Neuronal stem cell (in vitro differentiated cells): ENCODE measurements at places on chromosomes 5 and 9.

DNA sequence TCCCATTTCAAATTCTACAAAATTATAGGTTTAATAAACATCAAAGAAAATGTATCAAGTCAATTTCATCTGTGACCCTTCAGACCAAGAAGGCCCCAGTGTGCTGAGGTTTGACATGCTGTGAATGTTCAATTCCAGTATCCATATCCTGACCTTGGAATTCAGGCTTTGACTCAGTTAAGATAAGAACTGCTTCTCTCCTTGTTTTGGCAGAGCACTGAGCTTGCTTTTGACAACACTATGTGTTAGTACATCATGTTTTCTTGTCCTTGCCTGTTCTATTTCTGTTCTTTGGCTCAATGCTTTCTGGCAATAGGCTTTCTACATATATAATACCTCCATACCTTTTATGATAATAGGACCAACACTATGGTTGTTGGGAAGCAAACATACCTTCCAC, 105.6 kb downstream of the PLCXD3 start:
- DNase-seq = no peak
- no peaks in the 10 kb centered on the region for H3K4me1 ChIP-seq
- no peaks in the 10 kb centered on the region for H3K36me3 ChIP-seq
- no peak overlapping the region for H3K27ac ChIP-seq
- H3K27me3 ChIP-seq = no peaks in the 10 kb centered on the region

- peaks cover 8% of the 10 kb centered on the region for H3K4me1 ChIP-seq
- no peaks in the 10 kb centered on the region for H3K36me3 ChIP-seq
- no peak overlapping the region for H3K27ac ChIP-seq
- DNase-seq = peak; percentile 44
- no peaks in the 10 kb centered on the region for H3K27me3 ChIP-seq
Measured at GRCh38 chr5:160747987-160748386, 104.0 kb downstream of the ATP10B start.

- no peak overlapping the region for H3K4me3 ChIP-seq
- peaks cover 97% of the 10 kb centered on the region for H3K36me3 ChIP-seq
- no peak for DNase-seq
- no peak overlapping the region for H3K27ac ChIP-seq
- no peaks in the 10 kb centered on the region for H3K27me3 ChIP-seq
- H3K4me1 ChIP-seq = no peaks in the 10 kb centered on the region
Measured at GRCh38 chr5:14364096-14364495, 217.5 kb upstream of the OTULINL start.

- peaks cover 18% of the 10 kb centered on the region for H3K36me3 ChIP-seq
- DNase-seq = no peak
- H3K4me1 ChIP-seq = peaks cover 18% of the 10 kb centered on the region
Measured at GRCh38 chr5:33848554-33848953, 43.2 kb downstream of the ADAMTS12 start.

DNA sequence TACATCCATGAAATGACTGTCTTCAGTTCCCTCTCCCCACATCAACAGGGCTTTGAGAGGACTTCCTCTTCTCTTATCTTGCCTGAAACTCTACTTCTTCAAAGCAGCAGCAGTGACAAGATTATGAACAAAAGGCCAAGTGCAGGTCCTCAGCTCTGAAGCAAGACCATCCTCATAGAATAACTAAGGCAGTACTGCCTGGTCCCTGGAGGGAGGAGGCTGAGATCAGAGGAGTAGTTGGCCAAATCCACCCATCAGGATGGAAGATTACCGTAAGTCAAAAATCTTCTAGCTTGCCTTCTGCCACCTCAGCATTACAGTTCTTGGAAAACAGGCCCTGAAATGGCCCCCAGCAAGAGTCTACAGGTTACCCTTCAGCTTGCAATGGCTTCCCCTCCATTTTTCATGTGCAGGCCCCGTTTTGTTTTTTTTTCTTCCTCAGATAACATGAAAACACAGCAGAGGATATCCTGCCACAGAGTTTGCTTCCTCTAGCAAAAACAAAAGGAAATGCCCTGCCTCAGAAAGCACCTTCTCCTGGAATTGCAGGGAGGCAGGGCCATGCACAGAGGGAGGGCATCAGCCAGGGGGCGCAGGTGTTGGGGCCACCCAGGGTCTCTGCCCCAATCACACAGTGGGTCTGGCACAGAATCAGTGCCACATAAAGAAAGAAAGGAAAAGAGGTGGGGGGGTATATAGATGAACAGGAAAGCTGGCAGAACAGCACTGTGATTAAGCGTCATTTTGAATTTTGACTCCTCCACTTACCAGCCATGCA, 40.0 kb downstream of the KLHL3 start:
- DNase-seq = no peak
- no peak overlapping the region for H3K4me3 ChIP-seq
- H3K36me3 ChIP-seq = no peaks in the 10 kb centered on the region
- no peaks in the 10 kb centered on the region for H3K27me3 ChIP-seq
- no peak overlapping the region for H3K27ac ChIP-seq
- H3K4me1 ChIP-seq = no peaks in the 10 kb centered on the region

GRCh38 chr5:103505581-103506305, 56.8 kb downstream of the NUDT12 start:
- no peak for DNase-seq
- H3K27me3 ChIP-seq = no peaks in the 10 kb centered on the region
- H3K27ac ChIP-seq = no peak overlapping the region
- H3K36me3 ChIP-seq = no peaks in the 10 kb centered on the region

DNA sequence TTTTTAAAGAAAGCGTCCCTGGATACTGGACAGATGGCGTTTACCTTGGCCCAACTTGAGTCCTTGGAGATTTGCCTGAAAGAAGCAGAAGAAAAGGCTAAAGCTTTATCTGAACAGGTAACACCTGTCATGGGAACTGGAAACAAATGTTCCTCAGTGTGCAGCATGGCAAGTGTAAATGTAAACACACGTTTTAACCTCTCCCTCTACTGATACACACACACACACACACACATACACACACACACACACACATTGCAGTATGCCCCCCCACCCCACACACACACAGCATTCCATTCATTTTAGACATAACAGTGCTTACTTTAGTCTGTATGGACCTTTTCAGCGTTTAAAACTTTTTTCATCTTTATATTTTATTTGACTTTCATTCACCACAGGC, 51.1 kb downstream of the CCDC192 start:
- no peak for DNase-seq
- no peak overlapping the region for H3K27ac ChIP-seq
- no peaks in the 10 kb centered on the region for H3K27me3 ChIP-seq

GRCh38 chr5:122078116-122079110, at the start of gene LOX:
TSS of gene LOX (minus strand) at chr5:122078259. CDS start at chr5:122077985, 274 bp downstream.
- peaks cover 1% of the 10 kb centered on the region for H3K4me1 ChIP-seq
- H3K27me3 ChIP-seq = peaks cover 12% of the 10 kb centered on the region
- H3K27ac ChIP-seq = no peak within 1 kb of the TSS
- H3K36me3 ChIP-seq = no peaks in the 10 kb centered on the region
- DNase-seq = peak; percentile 49
